ENCODE measurements at places on chromosomes 16 and 17.
A peak's percentile ranks its signal among the peaks of the same experiment; 100 is the strongest.

GRCh38 chr17:69228018-69228417 lies 606 bp downstream of the ABCA10 start:
- DNase-seq, result no peak

GRCh38 chr16:12208341-12209035 lies 232.0 kb downstream of the SNX29 start:
- DNase-seq, result no peak

DNA sequence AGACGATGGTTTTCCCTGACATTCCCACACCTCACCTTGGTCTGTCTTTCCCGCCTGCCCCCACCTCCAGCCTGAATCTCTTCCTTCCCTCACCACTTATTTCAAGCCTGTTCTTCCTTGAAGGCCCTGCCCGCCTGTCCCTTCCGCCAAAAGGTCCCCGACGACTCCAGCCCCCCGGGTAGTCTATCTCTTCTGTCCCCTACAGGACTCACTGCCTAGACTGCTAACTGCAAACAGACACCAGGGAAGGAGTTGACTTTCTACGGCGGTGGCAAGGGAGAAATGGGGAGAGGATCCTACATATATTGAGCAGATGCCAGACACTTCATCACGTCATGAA lies 53.7 kb downstream of the NT5M start:
- no peak for DNase-seq

- DNase-seq, result no peak
Observed at GRCh38 chr17:73196500-73196899, 3.6 kb downstream of the COG1 start.

DNA sequence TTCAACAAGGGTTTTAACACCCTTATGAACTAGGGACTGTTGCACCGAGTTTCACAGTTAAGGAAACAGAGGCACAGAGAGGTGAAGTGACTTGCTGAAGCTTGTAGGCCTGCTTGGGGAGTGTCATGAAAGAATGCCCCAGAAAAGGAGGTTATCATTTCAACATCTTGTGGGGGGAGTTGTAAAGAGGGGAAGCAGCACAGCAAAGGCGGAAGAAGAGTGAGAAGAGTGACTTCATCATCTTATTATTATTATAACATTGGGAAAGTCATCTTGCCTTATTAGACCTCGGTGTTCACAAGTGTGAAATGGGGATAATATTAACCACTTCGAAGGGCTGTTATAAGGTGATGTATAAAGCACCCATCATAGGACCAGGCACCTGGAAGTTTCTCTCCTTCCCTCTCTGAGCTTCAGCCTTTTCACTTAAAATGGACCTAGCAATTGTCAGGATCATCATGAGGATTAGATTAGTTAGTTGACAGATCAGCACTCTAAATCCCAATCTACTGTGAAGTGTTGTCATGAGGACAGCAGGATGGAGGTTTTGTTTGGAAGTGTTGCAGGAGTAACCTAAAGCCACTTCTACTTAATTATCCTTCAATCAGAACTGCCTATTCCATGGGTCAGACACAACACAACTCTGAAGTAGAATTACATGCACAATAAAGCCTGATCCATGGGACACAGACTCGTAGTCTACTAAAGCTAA lies 2.3 kb downstream of the CCL4 start:
- no peak for DNase-seq

- no peak for DNase-seq
Observed at GRCh38 chr17:17229416-17230384, 7.3 kb downstream of the FLCN start.

DNA sequence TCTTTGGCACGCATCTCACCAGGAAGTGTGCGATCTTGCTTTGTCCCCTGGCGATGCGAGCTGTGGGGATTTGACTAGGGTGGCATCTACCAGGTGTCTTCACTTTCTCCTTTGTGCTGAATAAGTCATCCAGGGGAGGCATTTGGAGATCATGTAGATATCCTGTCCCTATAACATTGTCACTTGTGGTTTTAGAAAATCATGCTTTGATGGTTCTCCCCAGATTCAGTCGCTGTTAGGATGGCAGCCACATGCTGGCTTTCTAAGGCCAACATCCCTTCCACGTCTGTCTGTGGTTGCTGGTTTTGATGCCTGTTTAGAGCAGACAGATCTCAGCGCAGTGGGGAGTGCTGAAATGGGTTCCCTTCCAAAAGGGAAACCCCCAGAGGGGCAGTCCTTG lies 2.5 kb downstream of the ADAD2 start:
- no peak for DNase-seq

DNA sequence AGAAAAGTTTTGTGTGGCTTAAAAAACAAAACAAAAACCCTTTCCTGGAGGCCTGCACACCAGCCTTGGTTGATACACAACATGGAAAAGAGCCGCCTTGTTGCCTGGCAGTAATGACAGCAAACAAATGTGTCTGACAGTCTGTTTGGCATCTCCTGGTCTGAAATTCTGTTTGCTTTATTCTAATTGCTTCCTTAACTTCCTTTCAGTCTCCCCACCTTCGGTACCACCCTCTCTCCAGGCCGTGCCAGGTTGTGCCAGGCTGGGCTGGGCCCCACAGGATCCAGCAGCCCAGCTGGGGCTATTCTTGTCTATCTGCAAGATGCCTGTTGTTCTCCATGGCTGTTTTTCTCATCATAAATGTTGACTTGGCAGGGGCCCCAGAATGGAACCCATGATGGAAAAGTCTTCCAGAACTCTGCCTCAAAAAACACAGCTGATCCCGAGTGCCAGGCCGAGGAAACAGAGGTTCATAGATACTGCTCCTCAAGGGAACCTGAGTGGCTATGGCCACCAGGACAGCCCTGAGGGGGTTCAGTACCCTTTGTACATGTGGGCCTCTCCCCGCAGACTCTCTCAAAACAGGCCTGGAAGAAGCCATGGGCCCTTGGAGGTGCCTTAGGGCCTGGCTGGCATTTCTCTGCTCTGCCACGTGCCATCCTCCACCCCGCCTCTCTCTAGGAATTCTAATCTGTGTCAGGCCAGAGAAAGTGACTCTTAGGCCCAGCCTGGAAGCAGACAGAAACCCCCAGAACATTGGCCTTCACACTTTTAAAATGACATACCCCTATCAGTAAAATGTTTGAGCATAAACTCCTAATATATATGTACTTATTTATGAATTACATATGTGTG lies 50.5 kb downstream of the YPEL2 start:
- DNase-seq, result peak; percentile 89

GRCh38 chr16:66660422-66661209 lies 35.9 kb downstream of the CMTM4 start:
- DNase-seq, result peak; percentile 27

GRCh38 chr16:3013998-3014690 lies 1.4 kb downstream of the CLDN9 start:
- DNase-seq, result no peak

DNA sequence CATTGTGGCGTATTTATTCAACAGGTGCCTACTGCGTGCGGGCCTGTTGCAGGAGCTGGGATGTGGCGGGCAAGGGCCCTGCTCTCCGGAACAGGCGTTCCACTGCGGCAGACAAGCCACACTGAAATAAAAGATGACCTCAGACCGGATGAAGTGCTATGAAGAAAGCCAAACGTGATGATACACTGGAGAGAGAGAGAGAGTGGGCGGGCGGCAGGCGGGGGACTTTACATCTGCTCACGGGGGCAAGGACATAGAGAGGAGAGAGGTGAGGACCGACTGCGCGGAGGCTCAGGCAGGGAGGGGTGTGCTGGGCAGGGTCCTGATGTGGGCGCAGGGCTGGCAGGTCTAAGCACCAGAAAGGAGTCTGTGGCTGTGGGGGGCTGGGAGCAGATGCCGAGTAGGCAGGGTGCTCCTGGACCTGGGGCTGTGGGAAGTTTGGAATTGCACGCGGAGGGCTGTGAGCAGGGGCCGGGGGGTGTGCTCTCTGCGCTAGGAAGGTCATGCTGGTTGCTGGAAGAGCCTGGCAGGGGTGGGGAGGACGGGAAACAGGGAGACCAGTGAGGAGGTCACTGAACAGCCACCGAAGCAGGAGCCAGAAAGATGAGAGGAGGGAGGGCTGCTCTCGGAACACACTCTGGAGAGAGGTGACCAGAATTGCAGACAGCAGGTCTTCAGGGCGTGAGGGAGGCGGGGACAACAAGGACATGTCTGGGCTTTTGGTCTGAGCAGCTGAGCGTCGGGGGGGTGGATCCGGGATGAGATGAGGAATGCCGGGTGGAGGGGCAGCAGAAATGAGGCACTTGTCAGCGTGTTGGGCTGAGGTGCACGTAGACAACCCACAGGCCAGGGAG lies 9.9 kb downstream of the MXRA7 start:
- DNase-seq, result no peak

DNA sequence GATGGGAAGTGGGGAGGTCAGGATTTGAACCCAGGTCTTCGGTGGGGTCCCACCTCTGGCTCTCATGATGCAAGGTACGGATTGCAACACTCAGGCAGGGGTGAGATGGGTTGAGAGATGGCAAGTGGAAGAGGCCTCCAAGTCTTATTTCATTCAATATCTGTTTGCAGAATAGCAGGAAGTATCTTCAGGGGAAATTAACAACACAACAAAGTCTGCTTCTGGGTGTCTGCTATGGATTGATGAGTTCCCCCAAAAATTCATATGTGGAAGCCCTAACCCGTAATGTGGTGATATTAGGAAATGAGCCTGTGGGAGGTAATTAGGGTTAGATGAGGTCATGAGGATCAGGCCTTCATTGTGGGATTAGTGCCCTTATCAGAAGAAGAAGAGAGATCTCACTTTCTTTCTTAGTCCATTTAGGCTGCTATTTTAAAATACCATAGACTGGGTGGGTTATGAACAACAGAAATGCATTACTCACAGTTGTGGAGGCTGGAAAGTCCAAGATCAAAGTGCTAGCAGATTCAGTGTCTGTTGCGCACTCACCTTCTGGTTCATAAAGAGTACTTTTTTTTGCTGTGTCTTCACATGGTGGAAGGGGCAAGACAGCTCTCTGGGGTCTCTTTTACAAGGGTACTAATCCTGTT lies 4.4 kb upstream of the CD300H start:
- DNase-seq, result no peak

DNA sequence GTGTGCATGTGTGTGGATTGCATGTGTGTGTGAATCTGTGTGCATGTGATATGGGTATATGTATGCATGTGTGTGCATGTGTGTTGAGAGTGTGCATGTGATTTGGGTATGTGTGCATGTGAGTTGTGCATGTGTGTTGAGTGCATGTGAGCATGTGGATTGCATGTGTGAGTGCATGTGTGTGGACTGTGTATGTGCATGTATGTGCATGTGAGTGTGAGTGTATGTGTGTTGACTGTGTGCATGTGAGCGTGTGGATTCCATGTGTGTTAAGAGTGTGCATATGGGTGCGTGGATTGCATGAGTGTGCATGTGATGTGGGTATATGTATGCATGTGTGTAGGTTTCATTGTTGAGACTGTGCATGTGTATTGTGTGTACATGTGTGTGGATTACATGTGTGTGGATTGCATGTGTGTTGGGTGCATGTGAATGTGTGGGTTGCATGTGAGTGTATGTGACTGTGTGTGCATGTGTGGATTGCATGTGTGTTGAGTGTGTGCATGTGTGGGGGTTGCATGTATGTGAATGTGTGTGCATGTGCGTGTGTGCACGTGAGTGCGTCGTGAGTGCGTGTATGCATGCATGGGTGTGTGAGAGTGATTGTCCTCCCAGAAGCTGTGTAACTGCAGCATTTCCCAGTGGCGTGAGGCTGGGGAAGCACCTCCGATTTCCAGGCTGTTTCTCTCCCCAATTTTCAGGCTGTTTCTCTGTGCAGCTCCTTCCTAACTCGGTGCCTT lies 19.4 kb downstream of the C1QTNF1 start:
- no peak for DNase-seq

- no peak for DNase-seq
Observed at GRCh38 chr16:67658849-67659674, 998 bp downstream of the ACD start.

GRCh38 chr17:82212331-82213250 lies at the start of gene CCDC57:
CCDC57 (minus strand) TSS chr17:82212842; CDS start chr17:82201944, 10,898 bp downstream.
- peak; percentile 78 for DNase-seq

DNA sequence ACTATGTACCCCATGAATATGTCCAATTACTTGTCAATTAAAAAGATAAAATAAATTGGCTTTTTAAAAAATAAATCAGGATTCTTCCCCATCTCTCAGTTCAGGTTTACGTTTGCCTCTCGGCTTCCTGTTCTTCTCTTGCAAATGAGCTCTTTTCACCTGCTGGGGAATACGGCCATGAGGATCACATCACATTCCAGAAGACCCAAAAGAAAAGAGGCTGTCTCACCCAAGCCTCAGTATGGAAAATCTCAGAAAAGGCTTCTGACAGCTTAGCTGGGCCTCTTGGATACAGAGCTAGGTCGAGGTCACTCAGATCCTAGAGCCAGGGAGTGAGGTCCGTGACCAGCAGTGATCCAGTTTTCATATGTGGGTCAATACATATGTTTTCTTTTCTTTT lies 171.2 kb upstream of the SDK2 start:
- DNase-seq, result no peak

DNA sequence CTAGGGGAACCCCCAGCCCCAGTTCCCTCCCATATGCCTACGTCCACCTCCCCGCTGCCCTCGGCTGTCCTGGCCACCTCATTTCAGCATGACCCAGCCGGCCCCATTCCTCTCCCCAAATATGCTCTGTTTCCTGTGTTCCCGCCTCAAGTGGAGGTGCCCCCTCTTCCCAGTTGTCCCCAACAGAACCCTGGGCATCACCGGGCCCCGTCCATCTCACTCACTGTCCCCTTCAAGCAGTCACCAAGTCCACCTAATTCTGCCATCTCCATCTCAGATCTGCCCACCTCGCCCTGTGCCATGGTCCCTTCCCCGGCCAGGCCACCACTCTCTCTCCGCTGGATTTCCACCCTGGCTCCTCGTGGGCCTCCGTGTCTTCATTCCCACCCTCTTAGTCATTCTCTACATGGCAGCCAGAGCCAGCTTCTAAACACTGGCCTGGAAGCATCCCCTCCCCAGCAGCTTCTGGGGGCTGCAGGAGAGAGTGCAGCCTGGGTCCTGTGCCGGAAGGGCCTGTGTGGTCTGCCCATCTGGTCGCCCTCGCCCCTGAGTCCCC lies 12.8 kb downstream of the CDK3 start:
- no peak for DNase-seq

- DNase-seq, result no peak
Observed at GRCh38 chr16:86818671-86819532, 240.6 kb downstream of the FOXL1 start.

- no peak for DNase-seq
Observed at GRCh38 chr16:71526111-71526631, at the start of gene CHST4. CHST4 (plus strand) TSS chr16:71526426; CDS start chr16:71536678, 10,252 bp downstream.
